ENCODE measurements at places on chromosomes 5 and 9. TPM values are rescaled to one million over a fixed set of nuclear protein-coding genes. Genes with fewer than 3 reads are reported as not detected.

- no peak for DNase-seq
Measured at GRCh38 chr5:109239456-109239855, 170.3 kb downstream of the PJA2 start.

DNA sequence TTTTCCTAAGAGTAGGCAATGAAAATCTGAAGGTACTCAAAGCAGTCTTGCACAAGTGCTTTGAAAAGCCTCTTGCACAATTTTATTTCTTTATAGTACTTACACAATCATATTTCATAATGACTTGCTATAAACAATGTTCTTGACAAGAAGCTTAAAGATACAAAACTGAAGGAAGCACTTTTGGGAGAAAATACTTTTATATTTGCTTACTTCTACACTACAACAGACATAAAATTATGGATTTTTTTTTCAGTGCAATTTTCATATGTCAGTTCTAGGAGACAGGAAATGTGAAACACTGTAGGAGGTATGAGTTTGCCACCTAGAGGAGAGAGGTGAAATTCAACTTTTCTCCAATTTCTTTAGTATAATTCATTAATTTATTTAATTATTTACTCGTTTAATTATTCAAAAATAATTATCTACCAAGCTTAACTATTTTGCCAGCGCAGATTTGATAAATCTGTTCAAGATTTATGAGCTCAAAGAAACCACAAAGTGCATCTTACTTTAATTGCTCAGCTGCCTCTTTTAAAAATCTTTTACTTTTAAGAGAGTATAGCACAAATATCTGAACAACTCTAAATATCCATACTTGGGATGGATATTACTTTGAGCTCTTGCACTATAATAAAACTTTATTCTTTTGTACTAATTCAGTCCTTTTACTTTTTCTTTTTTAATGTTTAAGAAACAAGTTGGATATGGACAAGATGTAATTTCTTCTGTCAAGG lies 29.0 kb upstream of the CDKN2B start:
- no peak for DNase-seq

GRCh38 chr5:76404223-76405211 lies 1.4 kb downstream of the IQGAP2 start:
- no peak for DNase-seq

GRCh38 chr9:91896513-91897121 lies 53.4 kb downstream of the ROR2 start:
- DNase-seq, result no peak

DNA sequence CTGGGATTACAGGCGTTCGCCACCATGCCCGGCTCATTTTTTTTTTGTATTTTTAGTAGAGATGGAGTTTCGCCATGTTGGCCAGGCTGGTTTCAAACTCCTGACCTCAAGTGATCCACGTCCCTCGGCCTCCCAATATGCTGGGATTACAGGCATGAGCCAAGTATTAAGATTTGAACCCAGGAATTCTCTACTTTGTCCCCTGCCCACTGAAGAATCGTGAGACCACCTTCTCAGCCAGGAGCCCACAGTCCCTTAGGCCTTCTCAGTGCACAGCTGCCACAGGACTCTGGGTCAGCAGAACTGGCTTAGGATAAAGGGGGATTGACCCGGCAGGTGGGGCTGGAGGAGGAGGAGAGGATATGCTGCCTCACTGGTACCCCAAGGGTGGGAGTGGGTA lies 13.4 kb downstream of the OLFML2A start:
- no peak for DNase-seq

DNA sequence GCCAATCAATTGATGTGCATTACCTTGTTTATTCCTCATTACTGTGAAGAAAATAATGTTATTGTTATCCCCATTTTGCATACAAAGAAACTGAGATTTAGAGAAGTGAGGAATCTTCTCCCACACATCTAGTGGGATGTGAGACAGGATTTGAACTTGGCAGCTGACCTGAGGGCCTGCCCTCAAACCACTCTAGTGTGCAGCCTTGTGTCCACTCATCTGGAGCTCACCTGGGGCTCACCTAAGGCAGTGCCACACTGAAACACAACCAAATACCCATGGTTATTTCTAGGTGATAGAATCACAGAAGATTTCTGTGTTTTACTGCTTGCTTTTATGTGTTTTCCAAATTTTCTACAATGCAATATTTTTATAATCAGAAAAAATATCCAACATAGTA lies 94.7 kb upstream of the SAP30L start:
- DNase-seq, result no peak

DNA sequence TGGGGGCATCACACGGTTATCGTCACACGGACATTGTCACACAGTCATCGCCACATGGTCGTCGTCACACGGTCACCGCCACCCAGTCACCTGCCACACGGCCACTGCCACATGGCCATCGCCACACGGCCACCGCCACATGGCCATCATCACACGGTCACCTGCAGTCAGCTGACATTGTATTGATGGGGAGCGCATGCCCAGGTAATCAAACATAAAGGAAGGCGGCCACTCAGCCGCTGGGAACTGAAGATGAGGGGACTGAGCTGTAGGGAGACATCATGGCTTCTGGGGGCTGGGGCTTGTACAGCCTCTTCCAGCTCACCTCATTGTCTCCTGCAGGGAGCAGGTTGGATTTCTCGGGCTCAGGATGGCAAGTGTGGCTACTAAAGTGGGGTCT lies 49.2 kb downstream of the MRPL36 start:
- no peak for DNase-seq

GRCh38 chr5:57317341-57317740 lies 143.5 kb downstream of the GPBP1 start:
- no peak for DNase-seq

DNA sequence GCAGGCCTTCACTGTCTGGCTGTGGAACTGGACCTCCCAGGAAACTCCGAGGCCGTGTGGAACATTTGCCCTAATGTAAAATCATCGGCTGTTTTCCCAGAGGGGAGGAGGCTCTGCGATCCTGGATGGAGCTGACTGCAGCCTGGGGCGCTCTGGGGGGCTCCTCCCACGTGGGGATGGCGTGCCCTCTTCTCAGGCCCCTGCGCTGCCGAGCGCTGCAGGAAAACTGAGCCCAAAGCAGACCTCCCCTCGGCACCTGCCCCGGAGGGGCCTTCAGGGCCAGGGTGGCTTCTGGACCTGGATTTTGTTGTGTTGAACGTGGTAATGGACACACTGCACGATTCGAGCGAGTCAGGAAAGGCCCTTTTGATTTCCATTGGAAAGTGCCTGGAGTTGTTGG lies 23.9 kb downstream of the HNRNPH1 start:
- no peak for DNase-seq

GRCh38 chr5:177368869-177369644 lies 11.3 kb downstream of the RGS14 start:
- DNase-seq, result no peak

Gene ROR2
- not detected for total RNA-seq

Gene MAML1
- total RNA-seq, result 18.1 TPM
